ENCODE measurements at places on chromosomes 11 and 22.

GRCh38 chr22:38754751-38755154, 1.0 kb downstream of the SUN2 start:
- DNase-seq: peak; percentile 53

- peak; percentile 36 for DNase-seq
Observed at GRCh38 chr22:18023509-18024275, 669 bp downstream of the MICAL3 start.

DNA sequence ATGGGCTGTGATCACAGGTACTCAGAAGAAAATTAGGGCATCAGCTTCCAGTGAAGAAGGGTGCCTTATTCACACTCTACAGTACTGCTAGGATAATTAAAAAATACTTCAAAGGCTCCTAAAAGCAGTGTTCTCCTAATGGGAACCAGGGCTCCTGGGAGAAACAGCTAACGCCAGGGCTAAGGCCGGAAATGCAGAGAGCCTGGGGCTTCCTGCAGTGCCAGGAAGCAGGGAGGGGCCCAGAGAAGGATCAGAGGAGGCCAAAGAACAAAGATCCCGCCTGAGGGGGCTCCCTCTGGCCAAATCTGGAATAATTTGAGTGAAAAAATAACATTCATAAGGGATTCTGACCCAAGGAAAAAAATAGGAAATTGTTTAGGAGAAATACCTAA, 27.5 kb downstream of the TOLLIP start:
- no peak for DNase-seq

GRCh38 chr11:103880968-103881367, 155.5 kb upstream of the DDI1 start:
- DNase-seq: no peak

- DNase-seq: no peak
Observed at GRCh38 chr11:78310500-78310909, 107.1 kb downstream of the GAB2 start.

- DNase-seq: no peak
Observed at GRCh38 chr22:46582281-46582933, 37.8 kb upstream of the GRAMD4 start.

DNA sequence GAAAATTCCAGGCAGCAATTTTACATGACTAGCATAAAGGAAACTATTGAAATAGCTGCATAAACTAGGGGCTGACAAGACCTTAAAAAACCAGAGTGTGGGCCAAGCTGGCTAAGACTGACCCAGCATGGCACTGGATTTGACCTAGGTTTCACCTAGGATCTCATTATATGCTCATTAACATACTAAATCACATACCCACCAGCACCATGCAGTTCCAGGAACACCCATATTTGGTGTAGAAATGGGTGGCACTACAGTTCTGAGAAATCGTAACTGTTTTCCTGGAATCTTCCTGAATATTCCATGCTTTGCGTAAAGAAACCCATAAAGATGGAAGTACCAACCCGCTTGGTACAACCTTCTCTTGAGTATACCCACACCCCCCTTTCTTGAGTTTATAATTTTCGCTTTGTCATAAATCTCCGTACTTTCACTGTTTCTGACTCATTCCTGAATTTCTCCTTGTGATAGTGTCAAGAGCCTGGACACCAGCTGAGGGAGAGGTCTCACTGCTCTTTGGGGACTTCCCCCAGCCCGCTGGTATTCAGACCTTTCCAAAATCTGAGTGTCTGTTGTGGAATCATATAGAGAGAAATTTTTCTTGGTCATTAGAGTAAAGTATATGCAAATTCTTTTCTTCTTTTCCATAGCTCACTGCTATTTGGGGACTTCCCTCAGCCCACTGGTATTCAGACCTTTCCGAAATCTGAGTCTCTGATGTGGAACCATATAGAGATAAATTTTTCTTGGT, 55.1 kb downstream of the MTMR3 start:
- DNase-seq: peak; percentile 26

- DNase-seq: no peak
Observed at GRCh38 chr22:21760640-21761039, 25.0 kb upstream of the YPEL1 start.

- no peak for DNase-seq
Observed at GRCh38 chr11:119907122-119907851, 178.3 kb upstream of the NECTIN1 start.

DNA sequence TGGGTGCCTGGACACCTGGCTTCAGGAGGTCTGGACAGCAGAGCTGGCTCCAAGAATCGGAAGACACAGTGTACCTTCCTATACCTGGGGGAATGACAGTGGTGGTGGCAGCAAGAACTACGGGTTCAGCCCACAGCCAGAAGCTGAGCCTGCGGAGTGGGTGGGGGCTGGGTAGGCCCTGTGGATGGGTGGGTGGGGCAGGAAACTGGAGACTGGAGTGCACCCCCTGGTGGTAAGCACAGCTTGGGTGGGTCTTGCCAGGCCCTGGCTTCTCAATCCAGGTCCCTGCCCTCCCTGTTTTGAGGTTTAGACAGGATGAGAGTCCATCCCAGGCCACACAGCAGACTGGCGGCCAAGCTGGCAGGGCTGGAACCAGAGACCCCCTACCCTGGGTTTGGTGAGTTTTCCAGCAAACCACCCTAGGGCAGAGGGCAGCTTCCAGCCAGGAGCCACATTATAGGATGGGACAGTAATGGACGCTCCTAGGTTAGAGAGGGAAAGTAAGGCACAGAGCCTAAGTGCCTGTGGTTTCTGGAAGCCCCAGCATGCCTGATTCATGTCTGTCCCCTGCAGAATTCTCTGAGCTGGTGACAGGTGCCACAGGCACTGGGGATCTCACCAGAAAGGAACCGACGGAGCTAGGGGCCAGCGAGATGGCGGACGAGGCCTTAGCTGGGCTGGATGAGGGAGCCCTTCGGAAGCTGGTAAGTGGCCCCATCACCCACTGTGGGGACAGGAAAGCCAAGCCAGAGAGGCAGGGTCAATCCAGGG, 1.7 kb downstream of the SMTN start:
- peak; percentile 87 for DNase-seq

DNA sequence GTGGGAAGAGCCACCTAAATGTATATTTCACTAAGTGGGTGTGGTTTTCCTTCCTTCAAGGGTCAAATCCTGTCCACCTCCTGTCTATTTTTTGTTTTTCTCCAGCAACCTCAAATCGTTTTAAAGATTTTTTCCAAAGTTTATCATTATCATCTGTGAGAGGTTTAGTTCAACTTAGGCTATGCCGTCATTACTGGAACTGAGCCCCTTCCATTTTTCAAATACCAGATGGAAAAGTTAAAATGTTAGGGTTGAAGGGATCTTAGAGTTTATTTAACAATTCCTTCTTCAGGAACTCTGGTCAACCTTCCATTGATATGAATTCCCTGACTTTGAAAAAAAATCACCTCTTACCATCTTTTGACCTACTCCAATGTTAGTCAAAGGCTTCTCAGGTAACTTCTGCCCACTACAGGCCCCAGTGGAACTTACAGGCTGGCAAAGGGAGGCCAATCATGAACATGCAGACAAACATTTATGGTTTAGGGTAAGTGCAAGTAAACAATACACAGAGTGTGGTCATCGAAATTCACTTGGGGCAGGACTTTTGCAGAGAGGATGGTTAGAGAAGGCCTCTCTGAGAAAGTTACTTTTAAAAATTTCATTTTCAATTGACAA, 45.2 kb downstream of the SYN3 start:
- no peak for DNase-seq

DNA sequence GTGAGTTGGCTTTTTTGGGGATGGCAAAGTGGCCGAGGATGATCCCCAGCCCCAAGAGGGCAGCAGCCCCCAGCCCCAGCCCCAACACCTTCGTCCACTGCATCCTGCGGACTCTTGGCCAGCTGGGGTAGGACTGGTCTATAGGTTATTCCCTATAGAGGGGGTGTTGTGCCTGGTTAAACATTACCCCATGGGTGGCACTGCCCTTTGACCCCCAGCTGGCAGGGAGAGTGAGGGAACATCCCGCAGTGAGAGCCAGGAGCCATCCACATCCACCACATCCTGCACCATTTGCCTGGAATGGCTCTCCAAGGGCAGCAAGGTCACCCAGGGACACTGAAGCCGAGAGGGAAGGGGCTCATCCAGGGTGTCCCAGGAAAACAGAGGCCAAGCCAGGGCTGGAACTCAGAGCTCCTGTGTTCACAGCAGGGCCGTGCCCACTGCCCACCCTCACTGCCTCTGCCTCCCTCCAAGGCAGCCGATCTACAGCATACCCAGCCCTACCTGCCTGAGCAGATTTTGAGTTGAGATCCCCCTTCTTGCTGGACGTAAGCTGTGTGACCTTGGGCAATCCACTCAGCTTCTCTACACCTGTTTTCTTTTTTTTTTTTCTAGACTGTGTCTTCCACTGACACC, at the start of gene NAALADL1:
Gene NAALADL1 (minus strand): TSS at position 135 of the 636 bp plus-strand sequence. CDS start 32 bp downstream, at position 103.
- no peak for DNase-seq

DNA sequence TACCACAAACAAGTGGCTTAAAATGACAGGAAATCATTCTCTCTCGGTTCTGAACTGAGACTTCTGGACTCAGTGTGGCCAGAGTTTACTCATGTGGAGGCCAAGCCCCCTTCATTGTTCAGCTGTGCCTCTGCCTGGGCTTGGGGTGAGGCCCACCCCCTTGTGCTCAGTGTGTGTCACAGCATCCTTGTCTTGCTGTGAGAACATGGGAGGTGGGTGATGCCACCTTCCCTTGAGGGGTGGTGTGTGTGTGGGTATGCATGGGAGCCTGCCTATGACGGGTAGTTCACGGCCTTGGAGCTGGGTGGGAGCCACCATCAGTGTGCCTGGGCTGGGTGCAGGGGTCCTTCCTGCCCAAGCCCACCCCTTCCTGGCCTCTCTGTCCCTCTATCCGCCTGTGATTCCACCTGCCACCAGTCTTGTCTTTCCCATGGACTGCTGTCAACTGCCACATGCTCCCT, 101.7 kb downstream of the MORC2 start:
- DNase-seq: no peak

- DNase-seq: no peak
Observed at GRCh38 chr11:71164621-71165020, 87.8 kb downstream of the SHANK2 start.

DNA sequence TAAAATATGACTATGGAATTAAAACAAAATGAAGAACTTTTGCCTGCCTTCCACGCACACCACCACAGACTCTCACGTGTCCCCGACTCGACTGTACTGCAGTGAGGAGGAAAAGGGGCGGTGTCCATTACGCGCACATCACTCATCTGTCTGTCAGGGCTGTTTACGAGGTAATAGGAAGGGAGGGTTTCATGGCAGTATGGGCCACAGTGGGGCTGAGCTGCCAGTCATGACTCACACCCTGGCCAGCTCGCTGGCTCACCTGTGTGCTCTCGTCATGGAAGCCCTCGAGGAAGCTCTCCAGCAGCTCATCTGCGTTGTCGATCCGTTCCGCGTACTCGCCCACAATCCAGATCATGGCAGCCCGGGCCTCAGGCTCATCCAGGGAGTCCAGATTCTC, 33.5 kb upstream of the RASL10A start:
- DNase-seq: no peak

DNA sequence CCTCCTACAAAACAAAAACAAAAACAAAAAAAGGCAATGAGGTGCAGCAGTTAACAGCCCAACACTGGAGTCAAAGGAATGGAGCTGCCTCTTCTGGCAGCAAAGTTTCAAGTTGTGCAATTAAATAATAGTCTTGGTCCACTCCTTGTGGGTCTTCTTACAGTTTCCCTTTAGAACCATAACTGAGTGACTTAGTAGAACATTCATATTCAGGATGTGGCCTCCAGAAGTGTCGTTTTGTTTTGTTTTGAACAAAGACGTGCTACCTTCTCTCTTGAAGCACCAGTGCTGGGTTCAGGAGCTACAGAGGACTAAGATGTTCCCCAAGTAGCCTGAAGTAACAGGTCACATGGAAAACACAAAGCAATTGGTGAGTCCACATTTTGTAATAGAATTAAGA, 2.0 kb upstream of the JAML start:
- DNase-seq: no peak

DNA sequence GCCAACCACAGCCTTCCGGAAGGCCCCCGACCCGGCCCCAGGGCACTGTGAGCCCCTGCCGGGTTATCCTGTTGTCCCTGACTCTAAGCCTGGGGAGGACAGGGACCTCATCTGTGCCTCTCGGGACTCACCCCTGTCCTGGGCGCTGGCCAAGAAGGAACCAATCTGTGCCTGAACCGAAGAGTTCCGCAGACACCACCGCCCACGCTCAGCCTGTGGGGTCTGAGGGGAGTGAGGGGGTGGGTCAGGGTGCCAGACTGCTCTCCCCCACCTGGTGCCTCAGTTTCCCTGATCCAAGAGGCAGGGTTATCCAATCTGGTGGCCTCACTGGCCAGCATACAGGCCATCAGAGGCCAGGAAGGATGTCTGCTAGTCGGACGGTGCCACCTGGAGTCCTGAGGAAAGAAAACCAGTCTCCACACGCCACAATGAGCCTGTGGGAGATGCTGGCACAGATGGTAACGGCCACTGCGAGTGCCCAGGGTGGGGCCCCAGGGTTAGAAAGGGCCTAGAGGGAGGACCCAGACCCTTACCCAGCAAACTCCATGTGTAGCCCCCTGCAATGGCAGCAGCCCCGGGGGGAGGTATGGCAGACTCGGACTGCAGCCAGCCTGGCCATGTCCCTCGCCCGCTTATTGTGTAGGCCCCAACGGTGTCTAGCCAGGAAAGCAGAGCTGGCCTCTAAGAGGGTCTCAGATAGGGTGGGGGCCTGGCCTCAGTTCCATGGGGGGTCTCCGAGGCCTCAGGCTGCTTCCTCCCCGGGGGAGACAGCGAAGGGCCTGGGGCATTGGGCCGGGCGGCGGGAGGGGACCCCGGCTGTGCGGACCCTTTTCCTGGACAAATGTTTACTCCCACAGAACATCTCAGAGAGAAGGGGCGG, 827 bp upstream of the TNNT3 start:
- no peak for DNase-seq

DNA sequence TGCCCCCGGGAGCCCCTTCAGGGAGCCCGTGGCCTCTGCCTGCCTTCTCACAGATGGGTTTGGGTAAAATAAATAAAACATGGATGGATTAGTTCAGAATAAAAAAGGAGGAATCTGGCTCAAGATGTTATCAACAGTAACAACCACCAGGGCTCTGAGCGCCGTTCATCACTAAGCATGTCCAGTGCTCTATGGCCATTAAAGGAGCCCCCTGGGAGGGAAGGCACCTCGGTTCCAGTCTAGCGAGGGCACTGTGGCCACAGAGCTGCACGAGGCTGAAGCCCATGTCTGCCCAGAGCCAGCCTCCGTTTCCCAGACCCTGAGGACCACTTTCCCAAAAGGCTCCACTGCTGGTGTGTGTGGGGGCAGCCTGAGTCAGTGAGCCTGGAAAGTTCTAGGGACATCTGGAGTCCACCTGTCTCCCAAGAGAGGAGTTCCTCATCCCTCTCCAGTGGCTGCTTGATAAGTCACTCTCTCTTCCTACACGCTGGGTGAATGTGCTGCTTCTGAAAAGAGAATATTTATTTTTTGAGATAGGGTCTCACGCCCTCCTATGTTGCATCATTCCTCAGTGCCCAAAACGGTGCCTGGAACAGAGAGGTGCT, 614.6 kb downstream of the TBC1D22A start:
- no peak for DNase-seq

- DNase-seq: no peak
Observed at GRCh38 chr11:44533921-44534711, 31.3 kb upstream of the CD82 start.

GRCh38 chr11:7692426-7692825, 13.9 kb downstream of the OVCH2 start:
- no peak for DNase-seq
